Fibroblast of skin of left quadriceps (primary cell): ENCODE measurements at places on chromosomes 1 and 21.

DNA sequence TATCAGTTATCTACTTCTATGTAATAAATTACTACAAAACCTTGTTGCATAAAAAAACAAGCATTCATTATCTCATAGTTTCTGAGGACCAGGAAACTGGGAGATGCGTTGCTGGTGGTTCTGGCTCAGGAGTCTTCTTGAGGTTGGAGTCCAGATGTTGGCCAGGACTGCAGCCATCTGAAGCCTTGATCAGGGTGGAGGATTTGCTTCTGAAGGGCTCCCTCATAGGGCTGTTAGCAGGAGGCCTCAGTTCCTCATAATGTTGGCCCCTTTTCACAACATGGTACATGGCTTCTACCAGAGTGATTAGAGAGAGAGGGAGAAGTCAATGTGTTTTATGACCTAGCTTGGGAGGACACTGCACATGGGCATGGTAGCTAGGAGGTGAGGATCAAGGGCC, 137.4 kb downstream of the CNIH3 start:
- DNase-seq: no peak

GRCh38 chr1:101073836-101074235, 48.3 kb upstream of the DPH5 start:
- no peak for DNase-seq

- DNase-seq: peak; percentile 61
These were observed 27.5 kb upstream of the MYSM1 start for GRCh38 chr1:58727364-58727763.

- DNase-seq: peak; percentile 16
These were observed 46.4 kb downstream of the VPS13D start for GRCh38 chr1:12276225-12276624.

GRCh38 chr1:96362623-96363022, 359.0 kb upstream of the PTBP2 start:
- peak; percentile 97 for DNase-seq

DNA sequence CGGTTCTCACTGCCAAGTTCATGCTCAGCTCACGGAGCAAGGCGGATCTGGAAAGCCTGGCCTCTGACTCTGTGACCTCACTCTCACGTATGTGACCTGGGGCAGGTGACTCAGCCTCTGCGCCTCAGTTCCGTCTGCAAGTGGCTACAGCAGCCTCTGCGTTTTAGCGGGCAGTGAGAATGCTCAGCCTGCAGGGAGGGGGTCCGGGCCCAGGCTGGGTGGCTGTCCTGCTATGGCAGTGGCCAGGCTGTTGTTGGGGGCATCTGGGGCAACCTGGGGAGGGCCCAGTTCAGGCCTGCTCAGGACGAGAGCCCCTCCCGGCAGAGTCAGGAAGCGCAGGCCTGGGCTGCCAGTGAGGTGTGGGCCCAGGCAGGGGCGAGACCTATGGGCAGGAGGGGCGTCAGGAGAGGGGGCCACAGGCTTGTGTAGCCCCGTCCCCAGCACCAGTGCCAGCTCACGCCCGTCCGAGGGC, 27.9 kb downstream of the ARHGEF16 start:
- DNase-seq: no peak

- DNase-seq: peak; percentile 14
These were observed 191.7 kb downstream of the DISC1 start for GRCh38 chr1:231818337-231818736.

DNA sequence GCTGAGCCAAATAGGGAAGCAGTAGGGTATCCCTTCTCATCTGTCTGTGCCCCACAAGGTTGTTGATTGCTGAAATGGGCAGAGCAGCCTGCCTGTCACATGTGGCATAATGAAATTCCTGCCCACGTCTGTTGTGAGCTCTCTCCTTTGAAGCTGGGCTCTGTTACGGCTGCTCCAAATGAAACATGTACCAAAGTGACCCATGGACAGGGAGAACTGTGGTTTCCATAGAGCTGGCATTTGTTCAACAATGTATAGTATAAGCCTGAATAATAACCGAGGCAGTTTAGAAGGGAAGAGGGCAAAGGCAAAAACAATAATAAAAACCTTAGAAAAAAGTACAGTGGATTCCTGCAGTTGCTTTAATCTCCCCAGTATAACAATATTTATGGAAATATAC, 149.7 kb downstream of the LYPLAL1 start:
- DNase-seq: no peak

DNA sequence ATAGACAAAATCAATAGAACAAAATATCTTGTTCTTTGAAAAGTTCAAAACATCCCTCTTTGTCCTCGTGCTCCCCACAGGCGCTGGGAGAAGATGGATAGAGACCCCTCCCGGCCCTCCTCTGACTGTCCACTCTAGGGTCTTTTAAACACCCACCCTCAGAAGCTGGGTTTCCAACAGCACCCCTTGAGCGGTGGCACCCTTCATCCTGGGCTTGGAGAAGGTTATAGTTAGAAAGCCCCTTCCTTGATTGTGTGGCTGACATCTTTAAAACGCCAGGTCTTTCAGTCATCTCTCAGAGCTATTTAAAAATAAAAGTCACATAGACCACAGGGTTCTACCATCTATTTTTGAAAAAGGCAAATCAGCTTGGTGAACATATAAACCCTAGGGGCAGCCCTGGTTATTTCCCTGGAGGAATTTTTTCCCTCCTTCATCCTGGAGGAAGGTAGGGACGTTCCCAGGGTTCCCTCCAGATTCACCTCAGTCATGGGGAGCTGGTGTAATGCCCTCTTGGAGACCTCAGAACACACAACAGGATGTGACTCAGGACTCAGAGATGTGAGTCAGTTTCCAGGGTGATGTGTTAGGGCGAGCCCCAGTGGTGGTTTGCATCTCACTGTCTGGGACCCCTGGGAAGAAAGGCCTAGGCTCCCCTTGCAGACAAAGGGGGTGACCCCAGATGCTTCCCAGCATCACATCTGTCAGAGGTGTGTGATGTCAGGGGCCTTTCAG, 138.5 kb downstream of the CLIC6 start:
- DNase-seq: peak; percentile 68

DNA sequence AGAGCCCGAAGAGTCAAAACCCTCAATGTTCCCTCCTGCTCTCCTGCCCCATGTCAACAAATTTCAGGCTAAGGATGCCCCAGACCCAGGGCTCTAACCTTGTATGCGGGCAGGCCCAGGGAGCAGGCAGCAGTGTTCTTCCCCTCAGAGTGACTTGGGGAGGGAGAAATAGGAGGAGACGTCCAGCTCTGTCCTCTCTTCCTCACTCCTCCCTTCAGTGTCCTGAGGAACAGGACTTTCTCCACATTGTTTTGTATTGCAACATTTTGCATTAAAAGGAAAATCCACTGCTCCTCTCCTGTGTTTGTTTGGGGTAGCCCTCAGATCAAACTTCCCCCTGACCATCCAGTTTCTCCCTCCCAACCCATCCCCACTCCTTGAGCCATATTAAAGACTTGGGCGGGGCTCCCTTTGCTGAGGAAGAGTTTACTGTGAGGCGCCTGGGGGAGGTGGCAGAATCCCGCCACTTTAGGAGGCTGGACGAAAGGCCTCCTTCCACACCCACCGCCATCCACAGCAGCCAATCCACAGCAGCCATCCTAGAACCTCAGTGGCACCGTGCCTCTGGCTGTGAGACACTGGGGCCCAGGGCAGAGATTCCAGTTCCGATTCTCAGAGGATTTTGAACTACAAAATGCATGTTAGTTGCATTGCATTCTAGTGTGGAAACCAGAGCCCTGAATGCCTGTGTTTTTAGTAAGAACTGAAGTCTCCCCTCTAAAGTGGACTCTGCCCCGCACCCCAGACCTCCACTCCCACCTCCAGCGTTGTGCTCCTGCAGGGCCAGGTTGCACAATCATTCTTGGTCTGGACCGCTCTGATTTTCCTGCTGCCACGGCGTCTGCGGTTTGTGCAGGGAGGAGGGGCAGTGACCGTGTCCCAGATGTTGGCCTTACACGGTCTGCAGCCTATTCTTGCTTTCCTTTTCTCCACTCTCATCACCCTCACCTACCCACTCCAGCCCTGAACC, 3.0 kb downstream of the OLFML3 start:
- peak; percentile 82 for DNase-seq

DNA sequence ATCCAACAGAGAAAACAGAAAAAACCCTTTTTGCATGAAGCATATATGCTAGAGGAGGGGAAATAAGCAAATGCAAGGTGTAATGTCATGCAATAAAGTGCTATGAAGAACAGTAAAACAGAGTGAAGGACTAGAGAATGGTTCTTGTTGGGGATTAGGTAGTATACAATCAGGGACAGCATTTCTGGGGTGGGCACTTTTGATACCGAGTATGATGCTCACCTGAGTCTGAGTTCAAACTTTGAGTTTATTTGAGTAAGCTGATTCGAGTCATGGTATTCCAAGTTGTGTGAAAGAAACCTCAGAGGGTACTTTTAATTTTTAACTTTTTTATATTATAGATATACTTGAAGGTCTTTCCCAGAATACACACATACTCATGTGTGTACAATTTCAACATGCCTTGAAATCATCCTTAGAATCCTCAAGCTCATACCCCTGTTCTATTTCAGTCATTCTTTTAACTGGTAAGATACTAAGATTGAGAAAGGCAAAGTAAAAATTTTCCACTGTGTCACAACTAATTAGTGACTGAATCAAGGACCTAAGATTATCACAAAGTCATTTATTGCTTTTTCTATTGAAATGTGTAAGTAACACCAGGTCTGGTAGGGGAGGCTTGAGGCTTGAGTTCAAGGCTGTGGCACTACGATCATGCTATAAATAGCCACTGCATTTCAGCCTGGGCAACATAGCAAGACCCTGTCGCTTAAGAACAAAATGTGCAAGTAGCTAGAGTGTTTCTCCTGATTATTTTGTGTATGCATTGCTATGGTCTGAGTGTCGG, 12.1 kb downstream of the LRRC8B start:
- DNase-seq: no peak

DNA sequence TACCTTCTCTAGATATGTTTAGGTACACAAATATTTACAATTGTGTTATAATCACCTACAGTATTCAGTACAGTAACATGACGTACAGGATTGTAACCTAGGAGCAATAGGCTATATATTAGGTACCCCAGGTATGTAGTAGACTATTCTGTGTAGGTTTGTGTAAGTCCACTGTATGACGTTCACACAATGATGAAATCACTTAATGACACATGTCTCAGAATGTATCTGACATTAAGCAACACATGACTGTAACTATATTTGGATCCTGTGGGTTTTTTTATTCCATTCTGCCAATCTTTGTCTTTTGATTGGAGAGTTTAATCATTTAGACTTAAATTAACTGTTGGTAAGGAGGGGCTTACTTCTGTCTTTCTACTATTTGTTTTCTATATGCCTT, 52.1 kb downstream of the STYXL2 start:
- no peak for DNase-seq

- DNase-seq: no peak
These were observed 39.4 kb upstream of the MACF1 start for GRCh38 chr1:39165049-39165448.

- DNase-seq: no peak
These were observed 4.4 kb upstream of the PHTF1 start for GRCh38 chr1:113763661-113764060.

DNA sequence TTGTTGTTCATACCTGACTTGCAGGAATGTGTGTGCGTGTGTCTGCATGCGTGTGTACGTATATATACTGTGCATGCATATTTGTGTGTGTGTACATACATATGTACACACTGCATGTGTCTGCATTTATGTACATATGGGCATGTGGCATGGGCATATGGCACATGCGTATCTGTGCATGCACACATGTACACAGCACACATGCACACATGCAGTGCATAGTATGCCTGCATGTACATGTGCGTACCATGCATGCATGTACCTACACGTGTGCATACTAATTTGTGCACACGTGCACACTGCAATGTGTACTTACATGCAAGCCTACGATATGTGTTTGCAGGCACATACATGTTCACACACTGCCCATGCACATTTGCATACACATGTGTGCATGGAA, 43.9 kb downstream of the GALNT2 start:
- DNase-seq: no peak

- no peak for DNase-seq
These were observed 164.8 kb downstream of the PPIAL4G start for GRCh38 chr1:148318123-148318903.

DNA sequence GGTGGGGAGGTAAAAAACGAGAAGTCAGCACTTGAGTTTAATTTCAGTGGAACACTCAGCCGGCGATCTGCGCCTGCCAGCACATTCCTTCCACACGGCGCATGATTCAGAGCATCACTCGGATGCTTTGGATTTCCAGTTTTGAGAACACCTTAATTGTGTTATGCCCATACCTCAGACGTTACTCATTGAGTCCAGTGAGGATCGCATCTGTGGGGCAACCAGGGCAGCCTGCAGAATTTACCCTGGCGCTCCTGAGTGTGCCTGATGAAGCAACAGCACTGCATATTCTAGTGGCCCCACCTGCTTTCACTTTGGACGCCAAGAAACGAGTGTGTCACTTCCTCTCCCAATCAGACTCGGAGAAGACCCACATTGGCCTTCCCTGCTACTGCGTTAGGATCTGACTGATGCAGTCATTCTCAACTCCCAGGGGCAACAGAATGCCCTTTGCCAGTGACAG, 19.9 kb downstream of the FAM89A start:
- no peak for DNase-seq

DNA sequence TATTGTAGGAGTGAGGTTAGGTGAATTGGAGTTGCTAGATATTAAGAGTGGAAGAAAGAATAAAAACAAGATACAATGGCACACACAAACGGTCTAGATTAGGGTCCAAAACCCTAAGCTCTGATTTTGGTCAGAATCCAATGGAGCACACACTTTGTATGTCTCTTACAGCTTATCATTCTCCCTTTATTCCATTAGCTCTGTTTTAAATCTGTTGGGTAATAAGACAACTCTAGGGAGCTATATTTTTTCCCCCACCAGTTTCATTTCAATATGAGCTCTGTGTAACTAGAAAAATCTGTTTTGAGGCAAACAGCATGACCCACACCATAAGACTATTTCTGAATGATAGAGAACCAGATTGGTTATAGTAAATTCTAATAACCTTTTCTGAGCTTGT, 465.6 kb downstream of the ADGRL2 start:
- no peak for DNase-seq

- DNase-seq: no peak
These were observed 29.7 kb upstream of the MTMR11 start for GRCh38 chr1:149966405-149966804.

DNA sequence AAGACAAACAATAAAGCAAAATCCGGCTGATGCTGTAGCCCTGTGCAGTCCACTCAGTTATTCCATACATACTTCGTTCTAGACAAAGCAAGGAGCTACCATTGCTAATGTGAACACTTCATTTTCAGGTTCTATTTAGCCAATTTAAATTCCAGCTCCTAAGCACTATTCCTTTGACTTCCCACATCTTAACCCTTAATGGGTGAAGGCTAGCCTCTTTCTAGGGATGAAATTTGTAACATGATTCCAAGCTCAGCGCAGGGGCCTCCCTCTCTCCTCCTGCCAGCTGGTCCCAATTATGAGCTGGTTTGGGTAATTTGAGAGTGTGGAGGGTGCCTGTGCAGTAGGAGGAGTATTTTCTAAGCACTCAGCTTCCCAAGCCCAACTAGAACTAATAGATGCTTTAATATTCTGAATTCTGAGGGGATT, 53.9 kb upstream of the PTGFRN start:
- peak; percentile 93 for DNase-seq

GRCh38 chr21:32279377-32279680, 480 bp upstream of the MIS18A start:
- no peak for DNase-seq

- no peak for DNase-seq
These were observed 47.4 kb upstream of the OSBPL9 start for GRCh38 chr1:51569284-51570062.

- no peak for DNase-seq
These were observed 5.6 kb upstream of the YBX1 start for GRCh38 chr1:42676534-42677087.

GRCh38 chr1:69913977-69914376, 291.4 kb downstream of the LRRC40 start:
- peak; percentile 90 for DNase-seq
